ENCODE measurements at places on chromosomes 4 and X.

- DNase-seq = peak; percentile 13
These were observed 92.3 kb downstream of the UCHL1 start for GRCh38 chr4:41349021-41349420.

DNA sequence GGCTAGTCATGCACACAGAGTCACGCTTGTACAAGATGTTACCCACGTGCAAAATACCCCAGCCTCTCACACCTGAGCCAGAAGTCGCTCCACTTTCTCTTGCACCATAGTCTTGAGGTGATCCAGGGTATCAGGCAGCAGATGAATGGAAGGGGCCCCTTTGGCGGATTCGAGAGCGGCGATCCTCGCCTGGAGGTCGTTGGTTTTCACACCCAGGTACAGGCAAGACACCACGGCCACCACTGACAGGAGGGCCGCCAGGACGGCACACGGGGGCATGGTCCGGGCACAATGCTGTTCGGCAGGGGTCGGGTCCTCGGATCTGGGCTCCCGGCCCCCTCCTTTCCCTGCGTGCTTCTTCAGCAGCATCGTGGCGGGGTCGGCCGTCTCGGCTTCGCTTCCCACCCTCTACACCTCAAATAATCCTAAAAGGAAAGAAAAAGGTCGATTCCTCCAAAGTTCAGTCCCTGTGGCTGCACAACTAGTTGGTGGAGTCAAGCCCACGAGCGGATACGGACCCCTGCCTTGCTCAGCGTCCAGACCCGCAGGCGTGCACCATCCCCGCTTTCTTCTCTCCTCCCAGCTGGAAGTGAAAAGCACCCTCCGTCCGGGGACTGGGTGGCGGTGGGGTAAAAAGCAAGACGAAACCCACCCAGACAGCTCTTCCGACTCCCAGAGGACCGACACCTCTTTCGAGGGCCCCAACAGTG lies 652 bp downstream of the COL25A1 start:
- DNase-seq = no peak

GRCh38 chrX:45803383-45803921 lies 602.8 kb upstream of the DIPK2B start:
- peak; percentile 89 for DNase-seq

DNA sequence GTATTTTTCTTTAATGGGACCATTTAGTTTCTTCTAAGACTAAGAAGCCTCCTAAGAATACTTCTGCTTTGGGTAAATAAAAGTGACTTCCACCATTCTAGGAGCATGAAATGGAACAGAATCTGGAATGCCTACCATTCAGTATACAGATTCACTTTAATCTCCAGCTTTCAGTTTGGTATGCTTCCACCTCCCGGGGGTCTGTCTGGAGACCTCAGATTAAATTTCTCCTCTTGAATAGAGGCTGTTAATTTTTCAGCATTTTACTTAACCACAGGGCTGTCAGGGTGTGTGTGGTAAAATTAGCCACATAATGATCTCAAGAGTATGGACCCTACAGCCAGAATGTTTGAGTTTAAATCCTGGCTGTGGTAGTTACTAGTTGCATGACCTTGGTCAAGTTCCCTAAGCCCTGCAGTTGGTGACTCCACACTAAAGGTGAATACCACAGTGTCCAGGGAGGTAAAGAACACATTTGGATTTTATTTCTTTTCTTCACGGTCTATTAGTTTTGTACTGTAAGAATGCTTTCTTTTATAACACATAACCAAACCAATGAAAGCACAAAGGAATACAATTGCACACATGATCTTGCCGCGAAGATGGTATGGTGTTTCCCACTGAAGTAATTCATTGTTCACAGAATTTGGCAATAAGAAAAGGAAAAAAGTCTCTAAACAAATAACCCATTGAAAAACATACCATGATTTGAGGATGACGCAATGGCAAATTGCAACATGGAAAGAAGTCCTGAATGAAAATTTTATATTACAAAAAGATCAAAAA lies 37.3 kb upstream of the TRIM2 start:
- DNase-seq = no peak

DNA sequence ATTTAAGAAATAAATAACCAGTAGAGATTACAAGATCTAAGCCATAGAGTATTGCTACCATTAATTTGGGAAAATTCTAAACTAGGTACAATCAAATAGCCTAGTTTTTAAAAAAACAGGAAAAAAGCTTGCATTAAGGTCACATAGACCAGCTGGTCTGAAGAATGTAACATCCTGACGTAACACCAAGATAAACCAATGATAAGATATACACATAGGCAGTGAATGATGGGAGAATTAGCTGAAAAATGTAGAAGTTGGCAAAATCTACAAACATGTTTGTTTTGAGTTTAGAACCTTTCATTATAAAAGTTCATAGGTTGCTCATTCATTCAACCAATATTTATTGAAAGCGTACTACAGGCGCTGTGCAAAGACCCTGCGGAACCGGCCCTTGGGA lies 120.0 kb downstream of the SH3RF1 start:
- no peak for DNase-seq

- DNase-seq = no peak
These were observed 3.2 kb downstream of the RGS12 start for GRCh38 chr4:3295837-3296624.

DNA sequence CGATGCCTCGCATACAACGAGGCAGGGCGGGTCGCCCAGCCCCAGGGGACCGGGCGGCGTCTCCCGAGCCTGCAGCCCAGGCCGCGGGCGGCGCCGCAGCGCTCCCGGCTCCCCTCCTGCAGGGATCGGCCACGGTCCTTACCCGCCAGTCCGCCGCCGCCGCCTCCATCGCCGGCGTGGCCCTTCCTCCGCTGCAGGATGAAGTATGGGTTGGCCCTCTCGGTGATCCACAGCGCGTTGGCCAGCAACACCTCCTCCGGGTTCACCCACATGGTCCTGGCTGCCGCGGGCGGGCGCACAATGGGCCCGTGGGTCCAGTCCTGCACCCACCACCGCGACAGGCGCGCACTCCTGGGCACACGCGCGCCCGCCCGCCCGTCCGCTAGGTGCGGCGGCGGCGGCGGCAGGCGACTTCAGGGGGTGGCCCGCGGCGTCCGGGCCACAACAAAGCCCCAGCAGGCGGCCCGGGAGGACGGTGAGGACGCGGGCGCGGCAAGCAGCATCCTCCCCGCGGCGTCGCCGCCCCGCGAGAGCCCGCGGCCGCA lies 339 bp downstream of the TBC1D9 start:
- DNase-seq = peak; percentile 57

DNA sequence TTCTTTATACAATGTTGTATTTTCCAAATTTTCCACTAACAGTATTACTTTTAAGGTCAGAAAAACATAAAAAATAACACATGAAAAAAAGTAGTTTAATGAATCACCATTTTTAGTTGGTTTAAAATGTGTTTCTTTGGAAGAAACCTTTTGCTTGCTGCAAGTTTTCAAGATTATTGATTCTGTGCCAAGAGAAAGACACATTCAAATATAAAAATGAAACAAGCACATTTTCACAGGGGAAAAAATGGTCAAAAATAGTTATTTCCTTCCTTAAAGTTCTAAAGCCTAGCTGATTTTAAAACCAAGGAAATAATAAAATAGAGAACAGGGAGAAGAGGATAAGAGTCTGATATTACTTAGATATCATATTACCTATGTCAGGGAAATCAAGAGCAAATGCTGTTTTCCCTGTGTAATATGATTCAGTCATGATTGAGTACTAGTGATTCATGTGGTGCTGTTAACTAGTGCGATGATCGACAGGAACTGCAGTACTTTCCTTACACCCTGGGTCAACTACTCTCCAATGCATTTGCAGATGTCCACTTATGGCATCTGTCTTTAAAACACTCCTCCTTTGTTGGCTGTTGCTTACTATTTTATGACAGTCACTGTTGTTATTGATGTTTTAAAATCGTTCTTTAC lies 103.8 kb downstream of the CAMK2D start:
- DNase-seq = peak; percentile 30

DNA sequence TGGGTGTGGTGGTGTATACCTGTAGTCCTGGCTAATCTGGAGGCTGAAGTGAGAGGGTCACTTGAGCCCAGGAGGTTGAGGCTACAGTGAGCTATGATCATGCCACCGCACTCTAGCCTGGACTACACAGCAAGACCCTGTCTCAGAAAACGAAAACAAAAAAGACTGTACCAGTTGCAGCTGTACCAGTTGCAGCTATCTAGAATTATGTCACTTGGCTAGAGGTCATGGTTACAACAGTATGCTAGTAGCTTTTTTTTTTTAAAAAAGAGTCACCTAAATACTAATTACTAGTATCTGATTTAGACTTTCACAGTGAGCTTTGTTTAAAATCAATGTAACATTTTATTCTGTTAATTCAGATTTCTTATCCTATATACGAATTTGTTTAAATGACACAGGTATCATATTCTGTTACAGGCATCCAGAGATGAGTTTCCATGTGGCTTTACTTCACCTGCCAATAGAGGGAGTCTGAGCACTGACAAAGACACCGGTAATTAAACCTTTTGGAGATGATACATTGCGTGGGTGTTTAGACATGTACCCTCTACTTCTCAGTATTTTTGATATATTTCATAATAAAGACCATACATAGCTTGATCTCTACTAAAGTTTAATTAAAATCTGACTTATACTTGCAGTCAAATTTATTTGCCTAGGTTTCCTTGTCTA lies 100.2 kb upstream of the IL13RA1 start:
- peak; percentile 6 for DNase-seq

GRCh38 chrX:14027036-14027435 lies 2.7 kb downstream of the GEMIN8 start:
- no peak for DNase-seq

- DNase-seq = no peak
These were observed 991.3 kb downstream of the FSTL5 start for GRCh38 chr4:161172396-161173026.

DNA sequence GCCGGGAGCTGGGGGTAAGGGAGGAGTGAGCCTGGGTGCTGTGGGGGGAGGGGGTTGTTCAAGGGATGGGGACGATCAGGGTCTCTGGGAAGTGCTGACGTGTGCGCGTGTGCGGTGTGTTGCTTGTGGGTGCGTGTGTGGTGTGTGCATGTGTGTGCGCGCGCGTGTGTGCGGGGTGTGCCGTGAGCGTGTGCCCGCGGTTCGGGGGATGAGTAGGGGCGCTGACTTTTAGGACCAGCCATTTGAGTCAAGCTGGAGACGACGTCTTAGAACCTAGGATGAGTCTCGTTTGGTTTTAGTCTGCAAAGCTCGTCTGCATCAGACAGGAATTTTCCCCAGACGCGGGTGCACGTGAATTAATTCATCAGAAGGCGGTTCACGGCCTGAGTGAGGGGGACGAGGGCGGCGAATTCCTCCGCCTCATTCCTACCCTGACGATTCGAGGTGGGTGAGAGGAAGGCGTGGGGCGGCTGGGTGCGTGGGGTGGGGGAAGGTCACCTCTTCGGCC lies 950 bp upstream of the TMEM271 start:
- no peak for DNase-seq

DNA sequence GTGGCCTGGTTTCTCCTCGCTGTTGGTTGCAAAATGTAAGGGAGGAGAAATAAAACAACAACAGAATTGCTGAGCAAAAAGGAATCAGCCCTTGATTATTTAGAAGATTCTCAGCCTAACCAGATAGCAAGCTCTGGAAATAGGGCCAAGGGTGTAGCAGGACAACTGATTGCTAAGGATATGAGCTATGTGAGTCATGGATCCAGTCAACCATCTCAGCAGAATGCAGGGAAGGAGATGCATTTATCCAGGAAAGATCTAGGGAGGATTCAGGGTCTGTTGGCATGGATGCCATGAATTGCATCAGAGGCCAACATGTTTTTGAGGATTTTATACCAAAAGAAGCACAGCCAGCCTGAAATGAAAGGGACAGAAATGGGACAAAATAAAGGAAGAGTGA lies 2.2 kb upstream of the XAGE3 start:
- DNase-seq = no peak

GRCh38 chr4:123830930-123831329 lies 434.3 kb downstream of the SPRY1 start:
- no peak for DNase-seq

DNA sequence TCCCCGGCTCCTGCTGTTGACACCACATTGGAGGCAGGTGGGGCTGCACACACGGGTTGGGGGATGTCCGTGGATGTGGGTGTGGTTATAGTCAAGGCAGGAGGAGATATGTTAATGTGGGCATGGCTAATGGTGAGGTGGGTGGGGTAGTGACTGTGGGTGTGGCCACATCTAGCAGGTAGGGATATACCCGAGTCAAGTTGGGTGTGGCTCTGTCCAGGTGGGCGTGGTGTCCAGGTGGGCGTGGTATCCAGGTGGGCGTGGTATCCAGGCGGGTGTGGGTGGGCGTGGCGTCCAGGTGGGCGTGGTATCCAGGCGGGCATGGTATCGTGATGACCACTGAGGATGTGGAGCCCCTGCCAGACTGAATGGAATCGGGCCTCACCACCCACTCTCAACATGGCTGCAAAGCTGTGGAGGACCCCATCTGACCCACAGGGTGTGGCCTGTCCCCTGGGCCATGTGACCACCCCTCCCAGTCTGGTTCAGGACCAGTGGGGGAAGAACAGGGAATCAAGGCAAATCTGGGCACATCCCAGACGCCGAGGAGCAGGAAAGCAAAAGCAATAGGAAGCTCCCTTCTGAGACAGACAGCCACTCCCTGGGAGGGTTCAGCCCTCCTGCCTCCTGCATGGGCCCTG lies 21.0 kb downstream of the MAN2B2 start:
- DNase-seq = no peak

GRCh38 chr4:27986476-27986875 lies 1125.8 kb downstream of the STIM2 start:
- DNase-seq = no peak

- DNase-seq = no peak
These were observed 162.6 kb downstream of the BMPR1B start for GRCh38 chr4:94920369-94920768.

GRCh38 chrX:36684053-36684452 lies 324.1 kb upstream of the FAM47C start:
- DNase-seq = no peak

- peak; percentile 8 for DNase-seq
These were observed 168.8 kb upstream of the FAM47A start for GRCh38 chrX:34300871-34301270.

GRCh38 chr4:102416765-102417164 lies 71.5 kb upstream of the SLC39A8 start:
- DNase-seq = no peak

GRCh38 chr4:119337010-119337409 lies 15.1 kb upstream of the FABP2 start:
- DNase-seq = peak; percentile 15

DNA sequence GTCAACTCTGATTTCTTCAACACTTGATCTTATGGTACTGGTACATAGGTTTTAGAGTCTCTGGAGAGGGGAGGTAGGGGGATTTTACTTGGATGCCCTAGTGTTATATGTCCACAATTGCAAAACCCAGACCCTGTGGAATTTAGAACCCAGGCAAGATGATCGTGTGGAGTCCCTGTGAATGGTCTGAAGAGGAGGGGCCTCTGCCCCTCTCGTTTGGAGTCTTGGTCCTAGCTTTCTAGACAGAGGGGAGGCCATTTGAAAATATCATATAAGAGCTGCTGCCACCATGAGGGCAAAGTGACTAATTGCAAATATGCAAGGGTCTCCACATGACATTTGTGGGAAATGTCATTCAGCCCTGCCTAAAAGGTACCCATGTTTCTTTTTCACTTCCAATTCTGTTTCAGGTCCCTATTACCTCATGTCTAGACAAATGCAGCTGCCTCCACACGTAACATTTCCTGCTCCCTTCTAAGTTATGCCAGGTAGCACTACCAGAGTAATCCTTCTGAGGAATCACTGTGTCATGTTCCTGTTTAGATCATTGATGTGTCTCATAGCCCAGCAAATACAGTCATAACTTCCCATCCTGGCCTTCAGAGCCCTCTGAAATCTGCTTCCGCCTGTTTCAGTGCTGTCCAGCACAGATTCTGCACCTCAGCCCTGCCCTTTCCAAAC lies 126.8 kb downstream of the KLHL8 start:
- DNase-seq = peak; percentile 54

Measured in EL (cell line).